ENCODE measurements at places on chromosomes 2 and 18.

DNA sequence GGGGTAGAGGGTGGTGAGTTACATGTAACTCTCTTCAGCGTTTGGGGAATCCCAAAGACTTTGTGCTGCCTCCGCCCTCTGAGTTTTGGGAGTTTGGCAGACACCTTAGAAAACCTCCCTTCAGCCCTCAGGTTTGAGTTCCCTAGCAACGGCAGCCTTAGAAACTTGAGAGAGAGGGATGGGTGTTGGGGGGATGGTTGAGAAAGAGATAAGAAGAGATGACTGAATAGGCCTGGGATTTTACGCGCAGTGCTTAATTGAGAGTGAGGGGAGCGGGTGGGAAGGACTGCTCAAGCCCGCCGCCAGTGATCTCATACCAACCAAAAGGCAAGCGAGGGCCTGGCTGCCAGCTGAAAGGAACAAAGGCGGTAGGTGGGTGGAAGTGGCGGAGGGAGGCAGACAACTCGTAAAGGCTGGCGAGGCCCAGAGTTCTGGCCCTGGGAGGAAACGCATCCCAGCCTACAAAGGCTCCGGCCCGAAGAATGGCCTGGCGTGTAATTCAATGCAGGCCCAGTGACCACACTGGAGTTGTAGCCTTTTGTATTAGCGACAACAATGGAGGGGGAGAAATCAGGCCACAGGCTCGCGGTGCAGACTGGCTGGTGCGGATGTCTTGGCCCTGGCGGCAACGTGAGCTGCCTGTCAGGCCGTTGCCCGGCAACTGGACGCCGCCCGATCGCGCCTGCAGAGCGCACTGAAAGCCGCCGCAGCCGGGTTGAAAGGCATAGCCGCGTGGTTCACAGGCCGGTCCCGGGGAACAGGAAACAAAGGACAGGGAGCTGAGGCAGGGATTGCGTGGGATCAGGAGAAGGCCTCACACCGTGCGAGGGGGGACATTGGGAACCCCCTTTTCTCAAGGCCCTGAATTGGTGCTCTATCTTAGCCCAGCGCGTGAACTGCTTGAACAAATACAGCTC, 39.9 kb upstream of the DARS1 start:
- peak; percentile 84 for DNase-seq

- DNase-seq, result no peak
Measured at GRCh38 chr2:9966491-9967022, 15.1 kb downstream of the GRHL1 start.

- peak; percentile 34 for DNase-seq
Measured at GRCh38 chr2:149225446-149225845, 104.9 kb upstream of the LYPD6 start.

- no peak for DNase-seq
Measured at GRCh38 chr2:239805043-239805329, 220.2 kb downstream of the NDUFA10 start.

GRCh38 chr2:38943784-38944183, 54.1 kb downstream of the ARHGEF33 start:
- no peak for DNase-seq

GRCh38 chr2:119389615-119390306, 23.0 kb downstream of the DBI start:
- no peak for DNase-seq

GRCh38 chr2:109676346-109676902, 62.3 kb downstream of the SOWAHC start:
- peak; percentile 38 for DNase-seq

DNA sequence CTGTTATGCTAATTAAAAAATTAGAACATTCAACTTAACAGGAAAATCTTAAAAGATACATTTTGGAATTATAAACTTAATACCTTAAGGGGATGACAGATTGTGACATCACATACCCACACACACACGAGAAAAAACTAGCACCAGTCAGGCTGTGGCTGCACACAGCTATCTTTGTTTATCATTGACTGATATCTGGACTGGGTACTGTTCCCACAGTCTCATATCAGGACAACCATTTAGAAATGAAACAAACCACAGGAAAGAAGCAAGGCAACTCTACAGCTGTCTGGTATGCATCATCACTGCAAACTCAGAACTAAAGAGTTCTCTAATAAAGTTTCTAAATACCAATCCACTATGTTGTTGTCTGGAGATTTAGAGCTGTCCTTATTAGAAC, 210.9 kb upstream of the SMAD7 start:
- DNase-seq, result no peak

GRCh38 chr2:105411720-105412407, 13.0 kb upstream of the FHL2 start:
- no peak for DNase-seq

- DNase-seq, result no peak
Measured at GRCh38 chr2:13110825-13111224, 394.1 kb downstream of the TRIB2 start.

DNA sequence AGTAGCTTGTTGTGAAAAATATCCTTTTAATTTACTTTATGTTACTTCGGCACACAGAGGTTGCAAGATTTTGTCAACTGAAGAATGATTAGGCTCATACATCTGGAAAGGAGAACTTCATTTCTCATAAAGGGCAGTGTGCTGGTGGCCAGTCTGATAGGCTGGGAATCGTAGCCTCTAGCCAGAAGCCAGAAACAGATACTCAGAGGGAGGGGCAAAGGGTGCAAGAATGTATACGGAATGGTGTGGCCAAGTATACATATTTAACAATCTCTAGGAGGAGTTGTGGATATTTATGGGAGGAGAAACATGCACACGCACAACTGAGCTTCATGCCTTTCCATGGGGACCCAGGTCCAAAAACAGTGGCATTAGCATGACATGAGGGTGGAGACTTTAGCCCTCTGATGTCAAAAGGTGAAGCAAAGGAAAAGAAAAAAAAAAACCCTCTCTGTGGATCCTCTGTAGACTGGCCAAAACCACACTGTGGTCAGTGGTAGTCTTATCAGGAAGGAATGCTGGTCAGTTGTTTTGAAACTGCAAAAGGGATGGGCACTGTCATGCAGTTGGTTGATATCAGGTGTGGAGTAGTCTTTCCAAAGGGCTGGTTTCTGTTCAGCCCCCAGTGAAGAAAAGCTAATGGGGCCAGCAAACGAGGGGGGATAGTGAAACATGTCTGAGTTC, 34.9 kb upstream of the APCDD1 start:
- DNase-seq, result no peak

DNA sequence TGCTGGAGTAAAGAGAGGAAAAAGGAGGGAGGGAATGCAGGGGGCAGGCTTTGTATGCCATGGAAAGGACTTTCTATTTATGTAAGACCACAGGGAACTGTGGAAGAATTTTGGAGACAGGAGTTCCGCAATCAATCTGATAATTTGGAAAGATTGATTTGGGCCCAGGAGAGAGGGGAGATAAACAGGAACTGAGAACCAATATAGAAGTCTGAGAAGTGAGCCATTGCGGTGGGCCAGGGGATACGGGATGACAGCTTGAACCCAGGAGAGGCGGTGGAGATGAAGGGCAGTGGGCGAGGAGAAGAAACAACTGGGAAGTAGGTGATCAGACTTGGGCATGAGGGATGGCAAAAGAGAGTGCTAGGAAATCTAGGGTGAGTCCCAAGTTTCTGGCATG, 23.7 kb downstream of the RASGRP3 start:
- DNase-seq, result no peak

DNA sequence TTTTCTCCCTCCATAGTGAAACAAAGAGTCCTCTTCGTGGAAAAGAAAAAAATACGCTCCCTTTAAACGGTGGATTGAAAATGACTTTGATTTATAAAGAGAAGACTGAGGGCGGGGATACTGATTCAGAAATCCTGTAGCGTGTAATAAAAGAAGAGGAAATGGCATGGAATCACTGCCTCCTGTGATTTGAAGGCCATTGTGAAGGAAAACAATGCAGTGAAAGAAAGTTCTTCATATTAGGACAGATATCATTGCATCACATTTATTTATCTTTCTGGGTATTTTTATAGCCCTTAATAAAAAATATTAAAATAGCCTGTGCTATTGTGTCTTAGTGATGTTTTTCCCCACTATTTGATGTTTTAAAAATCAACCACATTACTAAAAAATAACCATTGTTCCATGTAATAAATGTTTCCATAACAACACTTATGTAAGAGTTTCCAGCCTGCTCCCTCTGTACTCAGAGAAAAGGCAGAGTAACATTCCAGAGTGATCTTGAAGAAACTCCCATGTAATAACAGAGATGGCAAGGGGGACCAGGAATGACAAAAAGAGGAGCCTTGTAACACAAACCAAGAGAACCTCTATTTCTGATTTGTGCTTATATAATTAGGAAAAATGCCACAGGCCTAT, 8.0 kb downstream of the MRPL33 start:
- no peak for DNase-seq

- DNase-seq, result no peak
Measured at GRCh38 chr2:132738223-132738622, 68.2 kb upstream of the LYPD1 start.

- no peak for DNase-seq
Measured at GRCh38 chr2:216216951-216217903, 108.1 kb downstream of the XRCC5 start.

DNA sequence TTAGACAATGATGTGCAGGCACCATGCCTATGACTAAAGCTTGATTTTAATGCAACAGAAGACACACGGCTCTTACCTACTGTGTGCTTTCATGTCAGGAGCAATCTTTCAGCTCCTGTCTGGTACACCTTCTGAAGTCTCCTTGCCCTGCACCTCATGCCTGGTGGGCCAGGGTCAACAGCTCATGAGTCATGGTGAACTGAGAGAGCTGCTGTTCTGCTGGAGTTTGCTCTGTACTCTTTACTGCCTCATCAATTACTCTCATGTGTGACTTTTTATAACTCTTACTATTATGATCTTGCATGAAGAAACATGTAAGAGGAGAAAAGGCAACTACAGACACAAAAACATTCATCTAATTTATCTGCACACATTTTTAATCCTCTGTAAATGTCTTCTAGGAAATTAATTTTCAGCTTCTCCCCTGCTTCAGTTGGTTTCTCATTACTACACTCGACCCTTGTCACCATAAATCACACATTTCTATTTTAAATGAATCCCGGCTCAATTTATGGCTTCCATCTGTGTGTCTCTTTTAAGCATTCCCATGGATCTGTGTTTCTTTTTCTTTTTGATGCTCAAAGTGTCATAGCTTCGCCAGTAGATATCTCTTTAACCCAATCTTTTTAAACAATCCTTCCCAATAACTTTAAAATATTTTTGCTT, 9.7 kb downstream of the SERPINB7 start:
- no peak for DNase-seq

GRCh38 chr2:182942756-182943155, 76.3 kb upstream of the FRZB start:
- DNase-seq, result no peak

- DNase-seq, result no peak
Measured at GRCh38 chr2:24220554-24221291, 45.9 kb downstream of the FAM228A start.

DNA sequence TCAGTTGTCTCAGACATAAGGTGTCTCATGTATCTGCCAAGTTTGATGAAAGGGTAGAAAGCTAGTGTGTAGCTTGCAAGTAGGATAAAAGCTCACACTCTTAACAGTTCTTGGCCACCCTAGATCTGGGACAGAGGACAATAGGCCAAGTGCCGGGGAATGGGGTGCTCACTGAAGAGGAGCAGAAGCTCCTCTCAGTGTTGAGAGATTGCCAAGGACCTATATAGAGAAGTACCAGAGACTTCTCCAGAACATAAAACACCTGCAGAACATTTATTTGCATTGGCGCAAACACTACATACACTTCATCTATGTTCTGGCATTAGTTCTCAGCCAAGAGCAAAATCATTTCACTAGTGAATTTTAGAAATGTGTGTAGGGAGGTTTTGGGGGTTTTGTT, 2.9 kb upstream of the GTF3C3 start:
- no peak for DNase-seq

GRCh38 chr2:237923481-237924163, 43.2 kb upstream of the UBE2F start:
- no peak for DNase-seq

DNA sequence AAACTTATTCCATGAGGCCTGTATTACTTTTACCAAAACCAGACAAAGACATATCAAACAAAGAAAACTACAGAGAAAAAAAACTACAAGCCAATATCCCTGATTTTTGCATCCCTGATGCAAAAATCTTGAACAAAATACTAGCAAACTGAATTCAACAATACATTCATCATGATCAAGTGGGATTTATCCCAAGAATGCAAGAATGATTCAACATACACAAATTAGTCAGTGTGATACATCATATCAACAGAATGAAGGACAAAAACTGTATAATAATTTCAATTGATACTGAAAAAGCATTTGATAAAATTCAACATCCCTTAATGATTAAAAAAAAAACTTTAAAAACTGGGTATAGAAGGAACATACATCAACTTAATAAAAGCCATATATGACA, 106.8 kb downstream of the SLC39A10 start:
- no peak for DNase-seq

DNA sequence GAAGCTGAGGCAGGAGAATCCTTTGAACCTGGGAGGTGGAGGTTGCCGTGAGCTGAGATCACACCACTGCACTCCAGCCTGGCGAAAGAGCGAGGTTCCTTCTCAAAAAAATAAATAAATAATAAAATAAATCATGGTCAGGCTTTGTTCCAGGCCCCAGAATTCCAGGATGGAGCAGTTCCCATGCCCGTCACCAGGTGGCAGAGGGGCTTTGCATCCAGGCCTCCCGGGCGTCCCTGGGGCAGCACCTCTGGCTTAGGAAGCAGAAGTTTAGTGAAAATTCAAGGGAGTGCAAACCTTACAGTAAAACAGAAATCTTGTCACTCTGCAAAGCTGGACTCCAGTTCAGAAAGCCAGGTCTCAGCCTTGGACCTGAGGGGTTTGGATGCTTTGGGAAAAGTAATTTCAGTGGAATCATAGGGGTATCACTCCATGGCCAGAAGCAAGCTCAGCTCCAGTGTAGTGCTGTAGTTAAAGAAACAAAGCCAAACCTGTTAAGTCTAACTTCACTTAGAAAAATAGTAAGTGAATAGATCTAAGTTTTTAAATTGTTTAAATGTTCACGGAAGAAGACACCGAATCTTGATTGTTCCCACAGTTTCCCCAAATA, 512.7 kb downstream of the CMPK2 start:
- DNase-seq, result peak; percentile 6

DNA sequence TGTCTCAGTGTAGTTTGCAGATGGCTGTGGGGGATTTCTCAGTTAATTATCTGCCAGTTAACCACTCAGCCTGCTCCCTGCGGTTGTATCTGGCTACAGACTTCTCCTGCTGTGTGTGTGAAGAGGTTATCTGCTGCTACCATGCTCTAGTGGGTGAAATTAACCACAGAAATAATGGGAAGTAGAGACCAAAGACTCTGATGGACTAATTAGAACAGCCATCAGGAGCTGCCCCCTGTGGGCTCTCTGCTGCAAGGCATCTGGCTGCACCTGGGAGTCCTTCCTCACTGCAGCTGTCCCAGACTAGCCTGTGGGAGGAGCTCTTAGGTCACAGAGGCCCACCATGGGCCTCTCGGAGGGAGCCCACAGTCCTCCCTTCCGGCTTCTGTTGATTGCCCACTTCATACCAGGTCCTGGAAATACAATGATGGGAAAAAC, 66.6 kb downstream of the CTIF start:
- DNase-seq, result no peak

GRCh38 chr2:153213022-153213421, 265.5 kb downstream of the RPRM start:
- no peak for DNase-seq

GRCh38 chr18:22378672-22379282, 38.9 kb downstream of the CTAGE1 start:
- DNase-seq, result no peak

Measured in NCI-H1105 (cell line).